Body of pancreas (tissue), 4 donors: ENCODE measurements at places on chromosomes 2 and 18. TPM values are rescaled to one million over a fixed set of nuclear protein-coding genes. Genes with fewer than 3 reads are reported as not detected.

DNA sequence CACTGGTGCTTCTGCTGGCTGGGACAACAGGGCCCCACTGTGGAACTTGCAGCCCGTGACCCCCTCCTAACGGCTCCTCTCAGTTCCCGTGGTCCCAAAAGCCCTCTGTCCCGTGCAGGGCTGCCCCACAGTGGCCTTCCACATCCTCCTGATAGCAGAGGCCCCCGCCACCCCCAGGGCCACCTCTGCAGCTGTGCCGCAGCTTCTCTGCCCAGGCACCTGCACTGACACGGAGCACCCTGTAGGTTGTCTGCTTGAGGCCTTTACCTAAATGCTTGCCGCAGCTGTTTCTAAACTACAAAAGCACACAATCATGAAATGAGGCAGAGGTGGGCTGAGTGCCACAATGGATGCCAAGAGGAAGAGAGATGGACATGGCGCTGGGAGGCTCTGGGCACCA, 13.5 kb upstream of the GRHL1 start:
- no peak for DNase-seq

- peak; percentile 41 for DNase-seq
These were observed 87.5 kb downstream of the TFCP2L1 start for GRCh38 chr2:121197369-121198091.

DNA sequence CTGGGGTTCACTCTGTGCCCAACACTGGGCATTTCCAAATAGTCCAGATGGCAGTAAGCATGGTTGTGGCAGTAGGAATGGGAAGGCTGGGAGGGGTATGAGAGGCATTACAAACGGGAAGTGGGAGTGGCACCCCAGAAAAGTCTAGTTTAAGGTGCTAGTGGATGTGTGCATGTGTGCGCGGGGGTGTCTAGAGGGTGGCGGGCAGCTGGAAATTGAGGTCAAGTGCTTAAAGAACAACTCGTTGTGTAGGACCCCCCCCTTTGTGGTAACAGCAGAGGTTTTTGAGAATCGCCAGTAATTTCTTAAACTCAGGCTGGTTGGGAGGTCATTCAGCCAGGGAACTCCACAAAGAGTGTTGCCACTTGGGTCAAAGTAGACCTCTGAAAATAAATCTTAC, 69.9 kb downstream of the RHBDD1 start:
- DNase-seq, result no peak

DNA sequence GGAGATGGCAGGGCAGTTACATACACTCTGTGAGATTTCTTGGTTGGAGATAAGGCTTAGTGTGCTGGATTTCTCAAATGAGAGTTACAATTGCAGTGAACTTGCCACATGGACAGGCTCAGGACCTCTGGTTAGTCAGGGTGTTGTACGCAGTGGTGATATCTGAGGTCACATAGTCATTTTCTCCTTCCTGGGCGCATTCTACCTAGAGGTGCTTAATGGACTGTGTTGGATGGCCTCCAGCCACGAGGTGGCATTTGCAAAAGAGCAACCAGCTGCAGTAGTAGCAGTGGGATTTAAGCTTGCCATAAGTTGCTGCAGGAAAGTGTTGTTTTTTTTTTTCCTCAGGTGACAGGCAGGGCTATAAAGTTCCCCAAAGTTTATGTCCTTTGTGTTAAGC, 173.8 kb upstream of the TMEM200C start:
- no peak for DNase-seq

GRCh38 chr2:210363261-210363660, 48.3 kb upstream of the MYL1 start:
- DNase-seq, result no peak

GRCh38 chr2:129905664-129906081, 73.8 kb upstream of the RAB6C start:
- DNase-seq, result no peak

DNA sequence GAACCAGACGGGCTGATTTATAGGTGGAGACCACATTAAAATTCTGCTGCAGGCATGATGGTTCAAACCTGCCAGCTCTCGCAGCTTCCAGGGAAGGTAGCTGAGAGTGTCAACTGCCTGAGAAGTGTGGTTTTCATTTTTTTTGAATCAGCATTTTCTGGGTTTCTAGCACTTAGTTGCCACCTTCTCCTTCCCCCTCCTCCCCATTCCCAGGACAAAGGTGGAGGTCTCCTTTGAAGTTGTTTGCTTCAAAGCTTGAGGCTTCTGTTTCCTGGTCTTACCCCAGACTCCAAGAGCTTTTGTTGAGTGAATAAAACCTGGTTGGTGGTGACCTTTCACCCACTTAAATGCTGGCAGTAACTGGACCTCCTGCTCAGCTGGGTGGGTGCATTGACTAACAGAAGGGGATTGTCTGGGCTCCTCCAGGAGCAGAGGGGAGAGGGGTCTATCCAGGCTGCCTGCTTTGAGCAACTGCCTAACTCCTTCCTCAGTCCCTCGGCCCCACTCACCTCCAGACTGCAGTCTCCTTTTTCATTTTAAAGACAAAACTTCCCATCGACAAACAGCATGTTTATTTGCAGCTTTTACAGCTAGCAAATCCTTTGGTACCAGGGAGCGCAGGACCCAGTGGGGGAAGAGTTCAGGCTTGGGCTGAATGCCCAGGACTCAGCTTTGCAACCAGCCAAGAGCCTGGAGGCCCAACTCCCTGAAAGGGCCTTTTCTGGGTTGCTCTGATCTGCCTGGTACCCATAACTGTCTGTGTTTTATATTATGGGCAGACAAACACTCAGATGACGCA, 3.5 kb downstream of the RHOB start:
- DNase-seq, result peak; percentile 72

DNA sequence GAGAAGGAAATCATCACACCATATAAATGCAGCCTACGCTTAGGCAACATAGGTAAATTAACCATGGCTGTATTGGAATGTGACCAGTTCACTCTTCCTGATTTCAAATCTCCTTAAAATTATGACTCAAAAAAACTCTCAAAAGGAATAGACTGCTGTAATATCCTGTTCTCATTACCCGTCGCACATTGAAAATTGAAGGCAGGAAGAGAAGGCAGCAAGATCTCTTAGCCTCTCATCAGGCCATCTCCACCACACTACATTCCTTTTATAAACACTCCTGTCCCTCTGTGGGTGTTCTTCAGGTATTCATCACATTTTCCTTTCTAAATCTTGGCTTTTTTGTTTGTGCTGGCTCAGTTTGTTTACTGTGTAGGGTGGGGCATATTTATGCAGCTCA, 83.2 kb downstream of the PPP1R1C start:
- no peak for DNase-seq

DNA sequence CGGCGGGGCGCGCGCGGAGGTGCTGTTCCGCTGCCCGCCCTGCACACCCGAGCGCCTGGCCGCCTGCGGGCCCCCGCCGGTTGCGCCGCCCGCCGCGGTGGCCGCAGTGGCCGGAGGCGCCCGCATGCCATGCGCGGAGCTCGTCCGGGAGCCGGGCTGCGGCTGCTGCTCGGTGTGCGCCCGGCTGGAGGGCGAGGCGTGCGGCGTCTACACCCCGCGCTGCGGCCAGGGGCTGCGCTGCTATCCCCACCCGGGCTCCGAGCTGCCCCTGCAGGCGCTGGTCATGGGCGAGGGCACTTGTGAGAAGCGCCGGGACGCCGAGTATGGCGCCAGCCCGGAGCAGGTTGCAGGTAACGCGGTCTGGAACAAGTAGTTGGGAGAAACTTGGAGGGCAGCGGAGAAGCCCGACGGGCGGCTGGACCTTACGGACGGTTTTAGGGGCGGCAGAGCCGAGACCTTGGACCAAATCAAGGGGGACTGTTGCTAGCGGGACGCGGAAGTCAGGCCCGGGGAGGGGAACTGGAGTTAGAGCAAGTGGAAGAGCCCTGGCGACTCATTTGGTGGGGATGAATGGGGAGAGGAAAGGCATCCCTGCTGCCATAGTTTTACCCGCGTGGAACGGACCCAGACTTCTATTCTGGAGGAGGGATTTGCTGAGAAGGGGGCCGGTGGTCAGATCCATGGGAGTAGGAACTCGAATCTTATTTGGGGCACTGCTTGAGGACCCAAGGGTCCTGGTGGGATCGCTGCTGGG, 573 bp downstream of the IGFBP2 start:
- DNase-seq, result no peak

DNA sequence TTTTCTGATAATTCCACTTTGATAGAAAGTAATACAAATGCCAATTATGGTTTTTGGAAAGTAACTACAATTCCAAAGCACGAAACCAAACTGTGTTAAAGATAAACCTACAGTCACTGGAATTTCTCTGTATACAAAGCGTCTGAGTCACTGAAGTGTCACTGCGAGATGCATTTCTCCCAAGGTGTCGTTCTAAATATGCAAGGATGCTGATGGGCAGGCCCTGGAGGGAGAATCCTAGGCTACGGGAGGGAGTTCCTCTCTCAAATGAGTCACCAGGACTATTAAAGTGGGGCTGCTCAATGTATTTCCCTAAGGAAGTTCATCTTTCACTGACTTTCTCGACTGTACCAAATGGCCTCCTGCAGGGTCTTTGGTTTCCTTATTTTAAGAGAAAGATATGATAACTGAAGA, 163.8 kb upstream of the STK17B start:
- DNase-seq, result no peak

Gene CD8B2
- not detected for total RNA-seq

Gene SPP2
- not detected for total RNA-seq

Gene PLB1
- total RNA-seq, result 1.0 TPM

Gene RALBP1
- 22.1 TPM for total RNA-seq

Gene YPEL5
- total RNA-seq, result 29.3 TPM

Gene CFC1B
- total RNA-seq, result not detected

Gene IGFBP2
- total RNA-seq, result 170 TPM

Gene WNT10A
- 0.52 TPM for total RNA-seq

Gene KCNJ3
- 0.78 TPM for total RNA-seq
